Stimulated activated CD4-positive, alpha-beta T cell treated with anti-CD3 and anti-CD28 coated beads, Interleukin-1b, Interleukin-23, amount 100 ng/mL, for 1 hour (primary cell): ENCODE measurements at places on chromosomes 4 and X.

GRCh38 chrX:107662824-107663223, 34.5 kb downstream of the PRPS1 start:
- DNase-seq = no peak

GRCh38 chr4:38308728-38309311, 348.6 kb downstream of the PTTG2 start:
- no peak for DNase-seq

GRCh38 chr4:30721185-30722091, 1.3 kb downstream of the PCDH7 start:
- DNase-seq = no peak

DNA sequence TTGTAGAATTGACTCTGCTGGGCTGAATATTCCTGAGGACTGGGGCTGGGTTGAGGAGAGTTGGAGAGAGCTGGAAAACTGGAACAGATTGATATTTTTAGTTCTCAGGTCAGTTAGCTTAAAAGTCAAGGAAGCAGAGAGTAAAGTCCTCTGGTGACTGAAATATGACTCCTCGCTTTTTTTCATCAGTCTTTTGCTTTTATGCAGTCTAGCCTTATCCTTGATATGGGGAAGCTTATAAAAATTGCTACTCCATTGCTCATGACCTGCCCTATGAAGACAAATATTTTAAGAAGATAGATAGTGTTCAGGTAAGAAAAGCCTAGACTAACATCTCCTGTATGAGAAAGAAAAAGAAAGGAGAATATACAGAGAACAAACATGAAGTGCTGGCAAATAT, 152.7 kb downstream of the C4orf33 start:
- no peak for DNase-seq

GRCh38 chrX:19225909-19226308, 103.6 kb upstream of the ADGRG2 start:
- DNase-seq = no peak

DNA sequence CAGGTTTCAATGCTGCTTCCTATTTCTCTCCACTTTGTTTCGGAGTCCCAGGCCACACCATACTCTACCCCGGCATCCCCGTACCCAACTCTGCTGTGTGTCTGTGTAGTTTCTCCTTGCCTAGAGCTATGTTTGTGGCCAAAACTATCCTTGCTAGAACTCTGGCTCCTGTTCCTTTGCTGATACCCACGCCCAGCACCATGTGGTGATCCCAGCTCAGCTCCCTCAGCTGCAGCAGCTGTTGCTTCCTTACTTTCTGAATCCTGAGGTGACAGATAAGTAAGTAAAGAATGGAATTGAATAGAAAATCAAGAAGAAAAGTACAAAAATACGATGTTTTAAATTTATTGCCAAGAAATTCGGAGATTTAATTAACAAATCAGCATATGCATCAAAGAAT, 55.8 kb downstream of the CASP3 start:
- no peak for DNase-seq

DNA sequence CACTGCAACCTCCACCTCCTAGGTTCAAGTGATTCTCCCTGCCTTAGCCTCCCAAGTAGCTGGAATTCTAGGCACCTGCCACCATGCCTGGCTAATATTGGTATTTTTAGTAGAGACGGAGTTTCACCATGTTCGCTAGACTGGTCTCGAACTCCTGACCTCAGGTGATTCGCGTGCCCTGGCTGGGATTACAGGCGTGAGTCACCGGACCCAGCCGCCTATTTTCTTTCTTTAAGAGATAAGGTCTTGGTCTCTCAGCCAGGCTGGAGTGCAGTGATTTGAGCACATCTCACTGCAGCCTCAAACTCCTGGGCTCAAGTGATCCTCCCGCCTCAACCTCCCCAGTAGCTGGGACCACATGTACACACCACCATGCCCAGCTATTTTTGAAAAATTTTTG, 166.5 kb downstream of the DHRSX start:
- no peak for DNase-seq

DNA sequence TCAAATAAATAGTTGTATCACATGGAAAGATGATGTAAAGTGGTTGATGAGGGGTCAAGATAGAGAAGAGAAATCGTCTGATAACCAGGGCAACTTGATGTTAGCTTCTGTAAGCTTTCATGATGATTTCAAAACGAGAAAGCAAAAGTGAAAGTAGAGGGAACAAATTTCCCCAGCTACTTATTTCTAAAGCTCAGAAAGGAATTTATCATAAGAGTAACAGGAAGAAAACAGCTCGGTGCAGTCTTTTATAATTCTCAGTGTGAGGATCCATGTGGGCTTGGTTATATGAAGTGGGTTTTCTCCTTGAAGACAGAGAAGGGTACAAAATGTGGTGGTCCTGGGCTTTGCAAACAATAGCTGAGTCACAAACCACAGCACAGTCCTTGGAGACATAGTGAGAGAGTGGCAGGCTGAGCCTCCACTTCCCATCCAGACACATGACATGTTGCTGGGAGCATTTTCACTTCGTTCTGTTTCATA, 32.1 kb upstream of the GLRA2 start:
- no peak for DNase-seq

GRCh38 chrX:53950130-53950733, 94.0 kb downstream of the PHF8 start:
- DNase-seq = no peak

DNA sequence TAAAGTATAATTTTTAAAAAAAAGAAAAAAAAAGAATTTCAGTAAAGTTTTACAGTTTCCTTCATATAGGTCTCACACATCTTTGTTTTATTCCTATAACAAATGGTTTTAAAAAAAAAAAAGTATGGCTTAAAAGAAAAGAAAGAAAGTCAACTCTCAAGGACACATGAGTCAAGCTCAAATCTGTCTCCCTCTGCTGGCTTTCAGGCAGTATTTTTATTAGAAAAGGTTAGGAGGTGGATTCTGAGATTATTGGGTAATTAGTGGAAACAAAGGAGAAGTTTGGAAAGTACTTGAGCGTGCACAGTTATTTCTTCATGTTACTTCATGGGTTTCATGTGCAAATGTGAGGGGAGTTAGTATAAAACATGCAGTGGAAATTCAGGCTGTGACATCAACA, 36.6 kb upstream of the BTC start:
- no peak for DNase-seq

GRCh38 chrX:110462957-110463356, 104.3 kb downstream of the RTL9 start:
- DNase-seq = no peak

DNA sequence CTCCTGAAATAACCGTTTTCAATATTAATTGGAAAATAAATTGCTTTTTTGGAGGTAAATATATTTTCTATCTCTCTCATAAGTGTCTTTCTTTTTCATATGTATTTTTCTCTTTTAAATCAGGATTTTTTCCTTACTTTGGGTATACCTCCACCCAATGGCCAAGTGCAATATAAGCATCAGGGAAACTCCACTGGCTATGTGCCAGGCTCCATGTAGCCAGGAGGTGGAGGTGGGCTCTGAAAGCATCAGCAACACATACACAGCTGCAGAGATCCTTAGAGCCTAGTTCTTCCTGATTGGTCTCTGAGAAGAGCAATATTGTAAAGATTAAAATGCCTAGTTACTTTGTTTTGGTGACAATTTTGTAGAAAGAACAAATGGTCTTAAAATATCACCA, 3.4 kb downstream of the GABRA2 start:
- no peak for DNase-seq

DNA sequence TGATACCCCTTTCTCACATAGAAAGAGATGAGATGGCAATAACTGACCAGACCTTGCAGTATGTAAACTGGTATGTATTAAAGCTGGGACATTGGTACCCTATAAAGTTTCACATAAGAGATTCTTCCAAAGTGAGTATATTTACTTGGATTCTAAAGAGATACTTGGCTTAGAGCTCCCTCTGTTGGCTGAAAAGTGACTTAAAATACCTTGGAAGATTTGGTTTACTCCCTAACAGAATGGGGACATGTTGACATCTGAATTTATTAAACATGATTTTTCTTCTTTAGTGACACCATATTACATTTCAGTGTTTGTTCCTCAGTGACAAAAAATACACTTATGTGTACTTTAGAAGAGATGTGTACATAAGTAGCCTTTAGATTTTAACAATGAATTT, 47.9 kb upstream of the RGN start:
- no peak for DNase-seq

- DNase-seq = no peak
These were observed 54.5 kb downstream of the CHM start for GRCh38 chrX:85992811-85993229.

GRCh38 chrX:16870862-16871815, 977 bp upstream of the RBBP7 start:
- DNase-seq = no peak

GRCh38 chrX:123138473-123138872, 45.6 kb upstream of the GRIA3 start:
- no peak for DNase-seq

DNA sequence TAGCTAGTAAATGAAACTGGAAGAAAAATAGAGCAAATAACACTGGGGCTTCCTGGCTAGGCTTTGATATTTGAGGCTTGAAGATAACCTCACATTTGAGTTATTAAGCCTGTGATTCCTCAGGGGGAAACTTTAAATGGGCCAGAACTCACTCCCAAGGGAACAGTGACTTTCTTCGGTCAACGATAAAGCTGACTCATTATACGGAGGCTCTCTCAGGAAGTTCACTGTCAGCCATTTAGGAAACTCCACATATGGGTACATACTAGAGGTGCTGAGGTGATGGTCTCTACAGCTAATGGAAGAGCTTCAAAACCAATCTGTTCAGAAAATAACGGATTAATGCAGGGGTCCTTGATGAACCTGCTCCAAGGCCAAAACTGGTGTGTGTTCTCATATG, 120.8 kb downstream of the SH2D1A start:
- DNase-seq = no peak

DNA sequence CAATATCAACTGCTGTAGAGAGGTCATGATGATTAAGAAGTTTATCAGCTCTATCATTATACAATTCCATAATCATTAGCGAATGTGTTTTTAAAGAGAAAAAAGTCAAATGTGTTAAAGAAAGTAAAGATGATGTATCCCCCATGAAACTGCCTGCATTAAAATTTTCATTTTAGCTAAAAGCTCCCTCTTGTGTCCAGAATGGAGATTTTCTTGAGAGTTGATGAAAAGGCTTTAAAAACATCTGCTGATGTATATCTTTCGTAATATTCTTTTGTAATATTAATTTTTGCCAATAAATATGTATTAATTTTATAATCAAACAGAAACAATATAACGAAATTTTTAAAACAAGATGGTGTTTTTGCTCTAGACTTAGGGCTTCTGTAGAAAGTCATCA, 52.1 kb upstream of the LHFPL1 start:
- no peak for DNase-seq

DNA sequence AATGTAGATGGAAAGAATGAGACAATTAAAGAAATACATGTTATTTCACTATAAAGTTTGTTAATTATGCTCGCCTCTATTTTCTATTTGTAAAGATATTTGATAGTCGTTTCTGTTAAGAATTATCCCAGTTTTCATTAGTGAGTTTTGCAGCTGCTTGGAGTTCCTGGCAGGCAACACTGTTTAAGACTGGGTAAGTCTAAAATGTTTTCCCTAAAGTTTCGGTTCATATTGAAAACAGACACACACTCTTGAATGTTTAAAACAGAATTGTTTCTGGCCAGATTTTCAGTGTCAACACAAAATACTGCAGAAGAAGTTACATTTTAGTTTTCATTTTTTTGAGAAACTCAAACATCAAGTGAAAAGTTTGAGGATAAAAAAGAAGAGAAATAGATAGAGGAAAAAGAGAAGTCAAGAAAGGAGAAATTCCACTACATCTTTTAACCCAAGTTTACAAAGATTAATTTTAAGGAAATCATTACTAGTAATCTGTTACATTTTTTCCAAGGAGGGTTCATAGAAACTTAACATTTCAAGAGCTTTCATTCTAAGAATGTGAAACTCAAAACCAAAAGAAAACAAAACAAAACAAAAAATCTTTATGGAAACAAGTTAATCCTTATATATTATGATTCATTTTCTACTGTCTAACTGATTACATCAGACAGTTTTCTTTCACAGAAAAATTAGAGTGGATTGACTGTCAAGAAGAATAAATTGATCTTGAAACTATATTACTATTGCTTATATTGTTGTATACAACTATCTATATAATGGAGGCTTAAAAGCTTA, 305.5 kb downstream of the FAT4 start:
- DNase-seq = no peak

DNA sequence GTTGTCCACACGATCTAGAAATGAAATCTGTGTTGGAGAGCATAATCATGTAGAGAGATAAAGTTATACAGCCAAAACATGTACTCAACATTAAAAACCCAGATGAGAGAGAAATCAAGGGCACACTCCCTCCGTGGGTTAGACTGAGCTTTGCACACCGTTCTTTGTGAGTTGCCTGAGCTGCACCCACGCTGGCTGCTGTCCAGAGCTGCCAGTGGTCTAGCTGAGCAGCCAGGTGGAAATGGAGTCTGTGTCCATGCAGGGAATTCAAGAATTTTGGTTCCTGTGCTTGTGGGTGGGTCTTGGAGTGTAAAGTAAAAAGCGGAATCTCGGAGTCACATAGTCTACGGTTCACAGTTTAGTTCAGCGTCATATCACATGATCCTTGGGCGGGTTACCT, 84.6 kb downstream of the GPR143 start:
- no peak for DNase-seq

- no peak for DNase-seq
These were observed 31.0 kb upstream of the PDE5A start for GRCh38 chr4:119659576-119659975.

DNA sequence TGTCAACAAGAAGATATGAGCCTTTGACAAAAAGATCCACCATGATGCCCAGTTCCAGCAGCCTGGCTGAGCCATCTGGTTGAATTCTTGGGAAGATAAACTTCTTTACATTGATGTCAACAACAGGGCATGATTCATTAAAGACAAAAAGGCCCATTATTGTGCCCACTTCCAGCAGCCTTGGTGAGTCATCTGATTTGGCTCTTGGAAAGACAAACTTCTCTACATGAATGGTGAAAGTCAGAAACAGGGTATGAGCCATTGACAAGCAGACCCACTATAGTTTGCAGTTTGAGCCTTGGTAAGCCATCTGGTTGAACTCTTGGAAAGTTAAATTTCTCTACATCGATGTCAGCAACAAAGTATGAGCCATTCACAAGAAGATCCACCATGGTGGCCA, 4.1 kb upstream of the CSF2RA start:
- no peak for DNase-seq

- no peak for DNase-seq
These were observed 59.4 kb upstream of the ARSJ start for GRCh38 chr4:114038762-114039387.

- no peak for DNase-seq
These were observed 126.5 kb downstream of the ADGRA3 start for GRCh38 chr4:22389240-22389870.

DNA sequence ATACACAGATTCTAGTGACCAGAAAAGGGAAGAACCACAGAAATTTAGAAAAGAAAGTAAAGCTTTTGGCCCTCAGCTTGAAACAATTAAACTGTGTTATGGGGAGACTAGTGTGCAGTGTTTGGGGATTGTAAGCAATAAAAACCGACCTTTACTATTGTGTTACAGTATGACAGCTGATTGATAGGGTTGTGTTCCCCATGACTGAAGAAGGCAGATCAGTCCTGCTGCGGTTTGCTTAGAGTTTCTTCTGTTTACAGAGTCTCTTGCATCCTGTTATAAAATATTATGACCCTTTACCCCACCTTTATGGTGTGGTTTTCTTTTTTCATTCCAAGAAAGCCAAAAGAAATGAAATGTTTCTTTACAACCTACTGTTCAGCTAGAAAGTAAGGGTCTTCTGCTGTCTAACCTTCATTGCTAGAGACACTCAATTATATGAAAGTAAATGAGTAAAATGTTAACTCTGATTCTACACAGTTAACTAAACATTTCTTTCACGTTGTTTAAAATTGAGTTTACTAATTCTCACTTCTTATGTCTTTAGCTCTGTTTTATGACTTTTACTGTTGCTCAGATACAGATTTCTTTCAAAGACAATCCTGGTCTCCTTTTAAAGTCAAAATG, 18.1 kb downstream of the CHIC1 start:
- no peak for DNase-seq
